Cerebellar cortex (tissue), 1 donor: ENCODE measurements at places on chromosomes 5 and 9.

DNA sequence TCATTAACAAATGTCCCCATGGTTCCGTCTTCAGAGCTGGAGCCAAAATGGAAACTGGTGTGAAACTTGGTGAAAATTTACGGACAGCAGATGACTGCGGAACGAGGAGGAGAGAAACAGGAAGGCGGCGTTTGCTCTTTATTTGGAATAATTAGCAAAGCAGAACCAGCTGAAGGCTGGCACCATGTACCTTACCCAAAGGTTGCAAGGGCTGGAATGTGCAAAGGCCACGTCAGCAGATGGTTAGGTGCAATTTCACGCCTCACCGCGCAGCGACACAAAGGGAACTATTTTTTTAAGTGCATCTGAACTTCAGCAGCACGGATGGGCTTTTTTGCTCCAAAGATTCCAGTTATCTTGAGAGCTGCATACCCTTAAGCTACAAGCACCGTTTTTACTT is 127.4 kb downstream of the COL23A1 start:
- DNase-seq: no peak

DNA sequence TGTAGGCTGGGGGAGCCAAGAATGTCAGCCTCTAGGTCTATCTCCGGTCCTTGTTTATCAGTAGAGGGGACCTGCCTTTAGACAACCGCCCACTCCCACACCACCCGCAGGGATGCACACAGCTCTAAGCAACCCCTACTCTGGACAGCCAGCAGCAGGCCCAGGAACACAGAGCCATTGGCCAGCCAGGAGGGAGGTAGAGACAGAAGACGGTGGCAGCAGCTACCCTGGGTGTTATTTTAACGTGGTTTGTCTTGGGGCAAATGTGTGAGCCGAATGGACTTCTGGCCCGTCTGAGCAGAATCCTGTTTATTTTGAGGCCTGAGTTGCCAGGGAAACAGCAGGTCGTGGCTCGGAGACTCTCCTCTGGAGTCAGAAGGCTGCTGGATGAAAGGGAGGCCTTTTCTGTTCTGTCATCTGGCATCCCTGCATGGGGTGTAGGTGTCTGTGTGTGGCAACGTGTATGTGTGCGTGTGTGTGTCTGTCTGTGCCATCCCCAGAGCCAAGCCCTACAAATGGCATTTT is 382 bp upstream of the FGF1 start:
- DNase-seq: peak; percentile 77

DNA sequence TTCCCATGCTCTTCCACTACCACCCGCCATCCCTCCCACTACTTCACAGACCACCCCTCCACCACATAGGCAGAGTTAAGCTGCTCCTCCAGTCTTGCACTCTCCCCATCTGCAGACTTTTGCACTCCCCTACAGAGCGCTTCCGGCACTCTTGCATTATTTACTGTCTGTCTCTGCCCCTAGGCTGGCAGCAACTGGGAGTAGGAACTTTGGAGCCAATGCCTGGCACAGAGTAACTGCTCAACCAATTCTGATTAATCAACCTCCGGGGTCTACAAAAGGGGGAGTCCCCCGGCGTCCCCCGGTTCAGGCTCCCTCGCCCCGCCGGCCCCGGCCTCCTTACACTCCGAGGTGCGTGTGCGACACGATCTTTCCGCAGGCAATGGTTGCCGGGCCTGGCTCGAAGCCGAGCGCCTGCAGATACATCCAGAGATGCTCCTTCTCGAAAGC is 498 bp downstream of the HAUS6 start:
- DNase-seq: peak; percentile 9

GRCh38 chr9:6128030-6128429 is 87.6 kb upstream of the IL33 start:
- no peak for DNase-seq

DNA sequence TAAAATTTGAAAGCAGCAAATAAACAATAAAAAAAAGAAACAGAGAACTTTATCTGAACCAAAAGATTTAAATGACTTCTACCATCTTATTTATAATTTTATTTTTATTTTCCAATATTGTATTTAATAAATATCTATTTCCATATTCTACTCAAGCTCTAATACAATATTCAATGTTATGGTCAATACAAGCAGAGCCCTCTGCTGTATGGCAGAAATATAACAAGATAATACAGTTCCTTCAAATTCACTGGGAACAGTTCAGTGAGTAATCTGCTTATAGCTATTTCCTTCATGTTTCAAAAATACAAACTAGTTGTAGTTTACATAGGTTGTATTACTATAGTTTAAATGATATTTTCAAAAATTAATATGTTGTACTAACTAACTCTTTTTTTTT is 332.7 kb downstream of the PRDM9 start:
- no peak for DNase-seq

GRCh38 chr9:115194216-115194615 is 76.3 kb upstream of the TNC start:
- no peak for DNase-seq

GRCh38 chr5:160230686-160231527 is 1.6 kb downstream of the FABP6 start:
- no peak for DNase-seq

DNA sequence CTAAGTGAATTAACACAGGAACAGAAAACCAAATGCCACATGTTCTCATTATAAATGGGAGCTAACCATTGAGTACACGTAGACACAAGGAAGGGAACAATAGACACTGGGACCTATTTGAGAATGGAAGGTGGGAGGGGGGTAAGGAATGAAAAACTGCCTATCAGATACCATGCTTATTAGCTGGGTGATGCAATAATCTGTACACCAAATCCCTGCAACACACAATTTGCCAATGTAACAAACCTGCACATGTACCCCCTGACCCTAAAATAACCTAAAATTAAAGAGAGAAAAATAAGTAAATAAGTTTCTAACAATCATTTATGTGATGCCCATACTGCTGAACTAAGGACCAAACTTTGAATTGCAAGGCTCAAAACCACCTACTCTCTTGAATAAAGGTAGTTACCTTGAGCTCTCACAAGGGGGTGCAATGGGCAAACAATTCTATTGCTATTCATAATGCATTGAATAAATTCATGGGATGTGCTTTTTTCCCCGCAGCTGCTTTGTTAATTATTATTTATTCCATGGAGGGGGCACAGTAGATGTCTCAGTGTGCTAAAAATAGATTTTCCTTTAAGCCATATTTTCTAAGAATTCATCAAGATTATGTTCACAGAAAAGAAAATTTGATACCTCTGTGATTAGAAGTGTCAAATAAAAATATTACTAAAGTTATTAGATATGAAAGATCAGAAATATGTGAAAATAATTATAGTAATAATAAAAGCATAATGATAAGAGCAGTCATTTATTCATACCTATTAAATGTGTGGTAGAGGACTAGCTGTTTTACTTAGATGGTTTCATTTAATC is 76.2 kb upstream of the PTPN3 start:
- peak; percentile 46 for DNase-seq

- peak; percentile 83 for DNase-seq
Measured at GRCh38 chr9:128218518-128219389, 15.6 kb downstream of the DNM1 start.

DNA sequence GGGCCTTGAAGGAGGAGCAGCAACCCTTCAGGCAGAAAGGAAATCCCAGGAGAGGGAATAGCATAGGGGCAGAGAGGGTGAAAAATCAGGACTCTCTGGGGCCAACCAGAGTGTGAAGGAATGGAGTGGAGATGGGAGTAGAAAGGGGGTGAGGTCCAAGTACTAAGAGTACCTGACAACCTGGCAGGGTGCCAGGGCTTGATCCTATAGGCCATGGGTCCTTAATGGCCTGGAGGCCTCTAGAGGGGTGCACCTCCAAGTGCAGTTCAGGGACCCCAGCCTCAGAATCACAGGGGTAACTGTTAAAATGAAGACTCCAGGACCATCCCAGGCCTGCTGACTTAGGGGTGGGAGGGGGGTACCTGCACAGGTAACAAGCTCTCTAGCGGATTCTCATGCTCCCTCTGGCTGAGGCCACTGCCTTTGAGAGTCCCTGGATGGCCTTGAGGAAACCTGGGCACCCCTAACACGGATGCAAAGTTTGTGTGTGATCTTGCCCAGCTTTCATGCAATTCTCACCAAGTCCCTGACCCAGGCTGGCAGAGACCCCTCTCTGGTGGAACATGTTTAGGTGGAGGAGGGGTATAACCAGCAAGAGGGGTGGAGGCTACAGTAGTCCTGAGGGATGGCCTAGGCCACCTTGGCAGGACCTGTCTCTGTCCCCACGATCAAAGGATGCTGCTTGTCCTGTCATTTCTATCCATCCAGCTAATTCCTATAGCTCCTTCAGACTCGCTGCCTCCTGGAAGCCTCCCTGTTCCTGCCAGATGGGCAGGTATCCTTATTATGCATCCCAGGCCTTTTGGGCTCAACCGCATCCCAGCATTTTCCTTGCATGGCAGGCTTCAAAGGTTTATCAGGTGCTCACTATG is 17.6 kb upstream of the CSF1R start:
- DNase-seq: no peak

DNA sequence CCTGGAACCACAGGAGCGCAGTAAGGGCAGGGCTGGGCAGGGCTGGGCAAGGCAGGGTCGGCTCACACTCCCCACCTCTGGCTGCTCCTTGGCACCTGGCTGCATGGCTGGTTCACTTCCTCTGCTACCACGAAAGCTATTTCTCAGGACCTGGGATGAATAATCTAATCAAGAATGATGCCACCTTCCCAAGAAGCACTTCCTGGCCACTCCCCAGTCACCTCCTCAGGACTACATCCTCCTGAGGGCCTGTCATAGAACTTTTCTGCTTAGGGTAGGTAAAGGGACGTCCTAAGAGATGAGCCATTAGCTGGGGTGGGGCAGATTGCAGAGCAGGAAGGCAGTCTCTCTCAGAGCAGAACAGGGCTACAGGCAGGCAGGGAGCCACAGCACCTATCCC is 288.2 kb upstream of the MAP3K1 start:
- no peak for DNase-seq

- DNase-seq: no peak
Measured at GRCh38 chr5:141834331-141834730, 43.9 kb downstream of the PCDH1 start.

- no peak for DNase-seq
Measured at GRCh38 chr5:32379421-32379820, 65.1 kb downstream of the ZFR start.

- peak; percentile 58 for DNase-seq
Measured at GRCh38 chr5:19902316-19902934, 85.6 kb downstream of the CDH18 start.

GRCh38 chr5:56612759-56613158 is 202.6 kb upstream of the MAP3K1 start:
- no peak for DNase-seq

- no peak for DNase-seq
Measured at GRCh38 chr9:63817622-63818518, 1467.1 kb downstream of the FOXD4L5 start.

- no peak for DNase-seq
Measured at GRCh38 chr9:75906531-75906930, 16.1 kb downstream of the PCSK5 start.

- DNase-seq: no peak
Measured at GRCh38 chr5:153672347-153673090, 182.0 kb downstream of the GRIA1 start.

DNA sequence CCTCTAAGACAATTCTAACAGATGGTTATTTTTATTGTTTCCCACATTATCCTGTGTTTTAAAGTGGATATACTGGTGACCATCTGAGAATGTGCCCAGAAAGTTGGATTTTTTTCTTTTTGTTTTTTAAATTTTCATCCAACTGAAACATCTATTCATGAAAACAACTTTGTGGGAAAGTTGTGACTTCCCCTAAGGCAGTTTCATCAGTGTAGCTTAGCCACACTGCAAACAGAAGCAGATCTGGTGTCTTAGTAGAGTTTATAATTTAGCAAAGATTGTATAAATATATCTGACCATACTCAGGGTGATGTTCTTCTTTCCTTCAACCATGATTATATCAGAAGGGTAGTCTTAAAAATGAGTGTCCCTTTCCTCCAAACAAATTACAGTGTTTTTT is 1241.3 kb downstream of the MAT2B start:
- no peak for DNase-seq

DNA sequence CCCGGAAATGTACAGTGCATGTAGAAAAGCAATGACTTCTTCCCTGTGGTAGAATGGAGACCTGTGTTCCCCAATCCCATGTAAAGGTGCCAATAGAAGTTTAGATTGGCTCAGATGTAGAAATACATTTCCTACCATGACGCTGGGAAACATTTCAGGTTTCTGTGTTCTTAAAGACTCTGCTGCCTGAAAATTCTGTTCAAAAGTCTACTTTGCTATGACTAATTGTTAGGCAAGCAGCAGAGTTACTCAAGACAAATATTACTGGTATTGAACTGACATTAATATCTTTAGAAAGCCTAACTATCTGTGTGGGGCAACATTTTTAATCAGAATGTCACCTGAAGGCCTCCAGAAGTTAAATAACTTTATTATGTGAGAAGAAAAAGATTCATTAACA is 75.5 kb upstream of the ELL2 start:
- DNase-seq: no peak

DNA sequence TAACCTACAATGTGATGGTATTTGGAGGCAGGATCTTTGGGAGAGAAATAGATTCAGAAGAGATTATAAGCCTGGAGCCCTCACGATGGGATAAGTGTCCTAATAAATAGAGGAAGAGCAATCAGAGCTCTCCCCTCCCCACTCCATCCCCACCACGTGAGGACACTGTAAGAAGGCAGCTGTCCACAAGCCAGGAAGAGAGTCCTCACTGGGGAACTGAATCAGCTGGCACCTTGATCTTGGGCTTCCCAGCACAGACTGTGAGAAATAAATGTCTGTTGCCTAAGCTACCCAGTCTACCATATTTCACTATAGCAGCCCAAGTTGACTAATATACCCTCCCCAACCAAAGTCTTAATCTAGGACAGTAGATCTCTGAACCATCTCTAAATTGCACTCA is 118.1 kb downstream of the SUSD1 start:
- no peak for DNase-seq

DNA sequence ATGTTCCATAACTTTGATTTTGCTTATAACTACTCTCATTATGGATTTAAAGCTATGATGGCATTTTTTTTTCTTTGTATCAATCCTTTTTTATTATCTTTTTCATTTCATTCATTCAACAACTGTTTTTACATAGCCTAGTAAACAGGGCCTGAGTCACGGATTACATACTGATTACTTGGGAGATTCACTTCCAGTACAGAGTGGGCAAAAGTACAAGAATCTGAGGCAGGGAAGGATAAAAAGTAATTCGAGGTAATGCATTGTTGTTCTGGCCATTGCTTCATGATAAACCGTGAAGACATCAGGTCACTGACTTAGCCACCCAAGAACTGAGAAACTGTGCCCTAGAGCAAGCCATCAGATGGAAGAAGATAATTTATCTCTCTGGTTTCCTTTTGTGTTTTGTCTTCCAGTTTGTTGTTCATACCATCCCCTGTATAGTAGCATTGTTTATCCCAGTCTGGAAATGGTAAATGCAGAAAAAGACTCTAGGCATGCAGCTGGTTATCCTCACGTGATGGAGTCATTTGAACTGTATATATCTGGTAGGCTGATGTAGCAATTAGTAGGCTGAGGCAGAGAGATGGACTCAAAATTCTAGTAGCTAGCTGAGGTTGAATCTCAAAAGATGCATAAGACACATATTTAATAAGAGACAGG is 145.6 kb downstream of the CNTLN start:
- no peak for DNase-seq
